ENCODE measurements at places on chromosomes 6 and 20.
A peak's percentile ranks its signal among the peaks of the same experiment; 100 is the strongest.

- no peak for DNase-seq
These were observed 26.4 kb downstream of the ABHD12 start for GRCh38 chr20:25364180-25364788.

DNA sequence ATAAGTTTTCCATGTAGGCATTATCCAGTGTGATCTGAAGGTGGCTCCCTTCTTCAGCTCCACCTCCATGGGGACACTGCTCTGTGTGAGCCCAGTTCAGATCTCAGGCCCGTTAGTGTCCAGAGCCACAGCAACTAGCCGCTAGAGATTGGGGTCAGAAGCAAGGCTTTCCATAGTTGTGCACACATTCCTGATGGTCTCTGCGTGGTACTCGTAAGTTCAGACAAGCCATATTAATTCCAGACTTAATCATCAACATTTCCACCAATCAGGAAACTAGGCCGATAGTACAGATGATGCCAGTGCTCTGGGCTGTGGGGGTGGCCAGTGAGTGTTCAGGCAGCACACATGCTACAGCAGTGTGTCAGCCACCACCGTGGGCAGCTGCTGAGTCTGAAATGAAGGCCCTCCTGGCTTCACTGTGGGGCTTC is 17.5 kb upstream of the SYNCRIP start:
- DNase-seq: peak; percentile 82

- no peak for DNase-seq
These were observed 395.3 kb downstream of the GJA1 start for GRCh38 chr6:121830736-121831135.

DNA sequence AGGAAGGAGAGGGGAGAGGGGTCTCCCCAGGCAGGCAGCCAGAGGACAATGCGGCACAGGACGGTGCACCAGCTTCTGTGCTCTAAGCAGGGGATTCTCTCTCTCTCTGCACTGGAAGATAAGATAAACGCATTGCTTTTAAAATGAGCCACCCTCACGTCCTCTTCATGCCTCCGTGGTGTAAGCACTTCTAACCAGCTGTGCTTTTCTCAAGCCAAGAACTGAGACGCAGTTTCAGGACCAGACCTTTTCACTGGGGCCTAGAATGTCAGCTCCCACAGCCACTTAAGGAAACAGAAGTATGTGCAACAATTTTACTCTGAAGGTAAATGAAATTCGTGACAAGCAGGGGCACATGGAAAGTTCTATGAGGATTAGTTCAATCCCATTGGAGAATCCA is 82.4 kb downstream of the PSMB1 start:
- DNase-seq: no peak

DNA sequence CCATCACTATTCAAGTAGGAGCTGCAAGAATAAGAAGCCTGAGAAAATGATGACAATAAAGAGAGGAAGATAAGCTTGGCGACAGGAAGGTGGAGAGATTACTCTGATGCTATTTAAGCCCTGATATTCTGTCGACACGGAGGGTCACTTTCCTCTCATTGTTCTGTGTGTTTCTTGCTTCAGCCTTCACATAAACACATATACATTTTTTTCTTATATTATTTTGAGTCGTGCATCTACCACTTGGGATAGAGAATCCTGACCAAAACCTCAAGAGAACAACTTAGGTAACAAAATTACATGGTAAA is 10.5 kb downstream of the PTCHD4 start:
- no peak for DNase-seq

DNA sequence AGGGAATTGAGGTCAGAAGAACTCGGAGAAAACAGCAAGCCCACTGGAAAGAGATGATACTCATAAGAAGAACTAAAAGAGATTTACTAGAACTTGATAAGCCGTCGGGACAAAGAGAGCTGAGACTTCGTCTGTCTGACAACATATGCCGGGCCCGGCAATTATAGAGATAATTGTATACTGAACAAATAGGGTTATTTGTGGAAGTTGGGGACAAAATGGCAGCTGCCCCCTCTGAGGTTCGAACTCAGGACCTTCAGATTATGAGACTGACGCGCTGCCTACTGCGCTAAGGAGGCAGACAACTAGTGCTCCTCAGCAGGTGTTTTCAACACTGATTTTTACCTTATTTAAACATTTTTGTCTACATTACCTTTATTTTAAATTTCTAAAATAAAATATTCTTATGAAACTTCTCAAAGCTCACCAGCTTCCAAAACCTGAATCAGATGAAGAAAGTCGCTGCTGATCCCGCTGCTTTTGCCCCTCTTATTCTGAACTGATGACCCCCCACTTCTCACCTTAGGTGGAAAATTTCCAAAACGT is 29.3 kb upstream of the TRIM27 start:
- DNase-seq: peak; percentile 68

- DNase-seq: no peak
These were observed 161.4 kb downstream of the FOXC1 start for GRCh38 chr6:1770968-1771723.

- DNase-seq: no peak
These were observed 236.5 kb downstream of the GMPR start for GRCh38 chr6:16474772-16475493.

Measured in Caki2 (cell line).